ENCODE measurements at places on chromosomes 4 and X.

- DNase-seq = no peak
These were observed at the start of gene RGN for GRCh38 chrX:47078129-47079043. Gene RGN (plus strand): TSS chrX:47078443. CDS start chrX:47081145, 2,702 bp downstream.

DNA sequence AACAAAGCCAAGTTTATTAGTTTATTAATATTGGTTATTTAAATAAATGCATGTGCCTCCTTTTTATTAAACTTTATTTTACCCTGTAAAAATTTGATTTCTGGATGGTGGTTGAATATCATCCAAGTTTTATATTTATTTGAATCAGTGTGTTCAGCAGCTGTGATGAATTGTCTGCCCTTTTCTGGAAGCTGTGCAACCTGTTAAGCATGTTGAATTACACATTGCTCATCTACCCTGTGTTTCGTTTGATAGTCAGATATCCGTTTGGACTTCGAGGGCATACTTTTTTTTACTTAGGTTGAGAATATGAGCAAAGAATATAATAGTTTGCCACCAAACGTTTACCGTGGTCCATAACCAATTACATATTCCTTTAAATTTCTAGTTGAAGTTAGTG lies 95.8 kb upstream of the TENM3 start:
- no peak for DNase-seq

- DNase-seq = no peak
These were observed 6.3 kb upstream of the ADGRA3 start for GRCh38 chr4:22522206-22522605.

DNA sequence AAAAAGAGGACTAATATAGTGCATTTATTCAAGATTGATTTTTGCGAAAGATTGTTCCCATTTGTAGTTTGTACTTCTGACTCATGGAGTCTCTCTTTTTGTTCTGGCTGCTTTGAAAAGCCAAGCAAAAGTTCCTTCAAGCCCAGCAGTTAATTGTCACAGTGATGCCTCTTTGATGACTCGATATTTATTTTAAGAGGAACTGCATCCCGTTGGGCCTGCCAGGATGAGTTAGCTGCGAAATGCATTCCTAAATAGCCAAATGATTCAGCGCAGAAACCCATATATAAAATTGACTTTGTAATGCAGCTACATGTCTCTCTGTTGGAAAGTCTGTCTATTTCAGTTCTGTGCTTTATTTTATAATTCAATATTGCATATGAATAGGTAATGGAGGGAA lies 295.1 kb downstream of the GBA3 start:
- DNase-seq = no peak

DNA sequence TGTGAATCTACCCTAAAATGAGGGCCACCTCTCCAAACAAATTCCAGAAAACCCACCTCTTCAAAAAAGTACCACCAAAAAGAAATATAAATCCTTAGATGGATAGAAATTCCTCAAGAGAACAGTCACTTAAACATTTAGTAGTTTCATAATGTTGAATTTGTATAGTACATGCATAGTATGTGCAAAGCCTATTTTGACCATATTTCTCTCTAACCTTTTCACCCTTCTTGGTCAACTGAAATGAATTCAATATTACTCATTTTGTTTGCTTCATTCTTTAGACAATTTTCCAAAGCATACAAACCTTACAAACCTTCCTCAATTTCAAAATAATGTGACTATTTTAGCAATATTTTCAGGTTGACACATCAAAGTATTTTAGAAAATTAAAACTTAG lies 4.1 kb downstream of the RHOXF1 start:
- DNase-seq = no peak

DNA sequence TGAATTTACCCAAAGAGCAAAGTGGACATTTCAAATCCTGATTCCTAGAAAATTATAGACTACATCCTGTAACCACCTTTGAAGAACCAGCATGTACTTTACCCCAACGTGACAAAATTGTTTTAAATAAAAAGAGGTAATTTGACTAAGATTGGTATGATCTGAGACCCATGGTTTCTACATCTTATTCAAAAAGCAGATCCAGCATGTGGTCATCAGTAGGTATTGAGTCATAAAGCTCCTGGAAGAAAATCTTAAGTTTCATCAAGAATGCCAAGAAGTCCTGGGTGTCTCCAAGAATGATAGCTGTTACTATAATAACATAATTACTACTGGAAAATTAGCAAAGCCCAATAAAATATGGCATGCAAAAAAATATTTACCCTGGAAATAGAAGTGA lies 61.8 kb downstream of the NFKB1 start:
- no peak for DNase-seq

- no peak for DNase-seq
These were observed 91.7 kb upstream of the KDR start for GRCh38 chr4:55216863-55217635.

- no peak for DNase-seq
These were observed 455.1 kb upstream of the CTSO start for GRCh38 chr4:156408749-156409148.

DNA sequence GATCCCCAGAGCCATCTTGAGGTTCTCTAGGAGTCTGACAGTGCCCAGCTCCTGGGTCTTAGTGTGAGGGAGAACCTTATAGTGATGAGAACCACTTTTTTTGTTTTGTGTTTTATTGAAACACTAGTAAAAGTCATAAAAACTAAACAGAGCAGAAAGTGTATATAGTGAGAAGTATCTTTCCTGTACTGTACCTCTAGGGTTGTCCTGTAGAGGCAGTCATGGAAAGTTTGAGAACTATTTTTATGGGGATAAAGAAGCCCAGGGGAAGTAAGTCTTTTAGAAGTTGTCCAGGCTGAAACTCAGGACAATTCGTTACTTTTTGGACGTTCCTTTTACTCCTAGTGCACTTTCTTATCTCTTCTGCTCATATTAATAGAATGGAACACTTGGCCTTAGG lies 40.9 kb downstream of the ADH5 start:
- DNase-seq = no peak

DNA sequence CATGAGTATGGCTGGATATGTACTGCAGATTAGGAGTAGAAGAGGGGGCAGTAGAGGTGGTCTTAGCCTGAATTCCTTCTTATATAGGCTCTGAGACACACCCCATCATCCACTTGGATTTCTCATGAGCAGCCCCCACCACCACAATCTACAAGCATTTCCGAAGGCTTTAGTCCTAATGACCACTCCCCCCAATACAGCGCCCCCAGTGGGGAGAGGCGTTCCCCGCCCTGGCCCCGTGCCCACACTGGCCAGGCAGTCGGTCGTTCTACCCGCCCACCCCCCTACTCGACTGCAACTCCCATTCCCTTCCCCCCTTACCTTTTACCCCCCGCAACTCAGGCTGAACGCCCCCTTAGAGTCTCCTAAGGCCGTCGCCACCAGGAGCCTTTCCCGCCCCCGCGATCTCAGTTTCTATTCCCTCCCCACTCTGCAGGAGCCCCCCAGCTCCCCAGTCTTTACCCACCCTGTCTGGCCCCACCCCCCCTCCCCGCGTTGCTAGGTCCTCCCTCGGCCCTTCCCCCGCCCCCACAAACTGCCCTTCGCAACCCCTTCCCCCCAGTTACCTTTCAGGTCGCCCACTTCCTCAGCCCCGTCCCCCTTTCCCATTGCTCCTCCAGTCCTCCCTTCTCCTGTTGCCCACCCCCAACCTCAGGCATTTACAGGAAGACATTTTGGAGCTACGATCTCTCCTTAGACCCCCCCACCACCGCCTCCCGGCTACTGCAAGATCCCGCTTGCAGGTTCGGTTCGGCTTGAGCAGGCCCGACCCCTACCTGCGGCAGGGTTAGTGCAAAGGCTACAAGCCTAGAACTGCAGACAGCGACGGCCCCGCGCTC lies 468 bp downstream of the ZMYM3 start:
- DNase-seq = no peak

DNA sequence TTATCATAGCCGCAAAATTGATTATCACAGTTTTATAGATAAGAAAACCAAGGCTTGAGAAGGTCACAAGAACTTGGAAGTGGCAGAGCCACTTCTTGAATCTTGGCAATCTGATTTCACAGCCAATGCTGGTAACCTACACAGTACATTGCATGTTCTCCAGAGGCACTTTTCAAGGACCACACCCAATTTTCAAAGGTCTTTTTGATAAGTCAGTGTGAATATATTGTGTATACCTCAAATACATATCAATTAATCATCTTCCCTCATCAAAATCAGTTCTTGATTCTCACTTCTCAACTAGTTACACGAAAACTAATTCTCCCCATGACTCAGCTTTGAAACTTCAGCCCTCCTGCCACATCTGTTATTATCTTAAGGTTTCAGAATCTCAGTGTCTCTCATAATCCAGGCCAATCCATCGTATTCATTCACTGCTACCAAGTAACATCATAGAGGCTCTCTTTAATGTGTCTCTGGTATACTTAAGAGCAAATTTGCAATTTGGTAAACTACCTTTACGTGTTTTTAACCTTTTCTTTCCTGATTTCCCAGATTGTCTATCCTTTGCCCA lies 16.8 kb downstream of the CAMK2D start:
- no peak for DNase-seq

- DNase-seq = no peak
These were observed 113.6 kb downstream of the NFKB1 start for GRCh38 chr4:102614801-102615200.

DNA sequence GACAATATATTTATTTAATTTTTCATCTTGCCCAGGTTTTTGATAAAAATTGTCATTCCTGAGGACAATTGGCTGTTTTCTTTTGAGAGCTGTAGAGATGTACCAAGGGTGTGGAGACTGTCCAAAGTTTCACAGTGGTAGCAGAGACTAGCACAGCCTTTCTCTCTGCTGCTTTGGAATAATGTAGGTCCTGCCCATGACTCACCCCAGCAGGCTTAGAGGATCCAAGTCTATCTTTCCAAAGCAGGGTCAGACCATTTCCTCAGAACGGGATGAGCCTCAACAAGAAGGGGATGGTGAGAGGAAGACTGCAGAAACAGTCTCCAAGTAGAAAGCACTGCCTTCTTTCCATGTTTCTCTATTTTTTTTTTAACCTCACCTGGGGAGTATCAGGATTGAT lies 131.5 kb upstream of the RPL34 start:
- DNase-seq = no peak

- DNase-seq = no peak
These were observed 754.4 kb downstream of the NLGN4X start for GRCh38 chrX:5474282-5474681.

DNA sequence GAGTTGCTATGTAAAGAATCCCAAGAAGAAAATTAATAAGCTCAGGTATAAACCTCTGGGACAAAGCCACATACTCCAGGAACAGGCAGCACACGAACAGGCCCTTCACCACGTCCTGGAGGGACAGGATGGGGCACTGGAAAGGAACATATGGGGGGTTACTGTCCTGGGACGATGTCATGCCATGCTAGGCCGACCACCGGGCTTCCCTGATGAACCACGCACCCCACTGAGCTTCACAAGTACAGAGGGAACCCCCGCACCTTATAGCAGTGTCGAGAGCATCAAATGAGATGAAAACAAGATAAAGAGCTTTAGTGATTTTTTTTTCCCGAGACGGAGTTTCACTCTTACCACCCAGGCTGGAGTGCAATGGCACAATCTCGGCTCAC lies 19.1 kb downstream of the NOP14 start:
- no peak for DNase-seq

DNA sequence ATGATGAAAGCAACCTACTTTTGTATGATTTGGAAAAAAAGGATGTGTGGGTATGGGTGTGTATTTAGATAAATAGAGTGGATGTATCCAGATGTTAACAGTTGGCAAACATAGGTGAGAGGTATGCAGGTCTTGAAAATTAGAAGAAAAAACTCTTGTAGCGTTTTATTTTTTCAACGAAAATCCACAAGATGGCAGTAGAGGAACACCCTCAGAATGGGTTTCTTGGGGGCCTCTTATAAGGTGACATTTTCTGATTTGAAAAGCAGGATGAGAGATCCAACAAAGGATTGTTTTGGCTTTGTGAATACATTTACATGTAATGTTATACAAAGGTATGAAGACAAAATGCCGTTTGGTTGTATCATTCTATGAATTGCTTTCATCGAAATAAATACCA lies 68.3 kb downstream of the FMR1NB start:
- no peak for DNase-seq

DNA sequence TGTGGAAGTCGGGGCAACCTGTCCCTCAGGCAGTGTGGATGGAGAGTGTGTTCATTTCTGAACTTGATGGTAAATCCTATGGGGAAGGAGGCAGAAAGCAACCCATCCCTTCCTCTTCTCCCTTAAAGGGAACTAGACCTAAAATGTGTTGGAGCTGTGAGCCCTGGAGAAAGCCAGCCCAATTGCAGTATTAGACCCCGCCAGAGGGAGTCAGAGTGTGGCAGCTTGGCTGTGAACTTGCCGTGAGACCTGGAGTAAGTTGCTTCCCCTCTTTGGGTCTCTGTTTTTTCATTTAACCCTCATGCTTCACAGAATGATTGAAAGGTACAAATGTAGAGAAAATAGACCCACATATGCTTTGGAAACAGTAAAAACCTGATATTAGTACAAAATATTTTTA lies 108.7 kb upstream of the PAK3 start:
- DNase-seq = no peak

GRCh38 chr4:14918336-14918735 lies 83.9 kb upstream of the CPEB2 start:
- DNase-seq = no peak

GRCh38 chr4:26319949-26320537 lies 771 bp upstream of the RBPJ start:
- peak; percentile 29 for DNase-seq

- no peak for DNase-seq
These were observed 2.1 kb upstream of the ETDC start for GRCh38 chrX:135307171-135307570.
